ENCODE measurements at places on chromosomes 12 and 14.
A peak's percentile ranks its signal among the peaks of the same experiment; 100 is the strongest.

- peak; percentile 84 for DNase-seq
Measured at GRCh38 chr12:48925304-48926011, at the start of gene FKBP11. Gene FKBP11 (minus strand): TSS chr12:48925492. CDS start chr12:48925428, 64 bp downstream.

- no peak for DNase-seq
Measured at GRCh38 chr12:64736771-64737170, 22.4 kb downstream of the GNS start.

- DNase-seq, result no peak
Measured at GRCh38 chr12:91009319-91009950, 4.7 kb upstream of the EPYC start.

DNA sequence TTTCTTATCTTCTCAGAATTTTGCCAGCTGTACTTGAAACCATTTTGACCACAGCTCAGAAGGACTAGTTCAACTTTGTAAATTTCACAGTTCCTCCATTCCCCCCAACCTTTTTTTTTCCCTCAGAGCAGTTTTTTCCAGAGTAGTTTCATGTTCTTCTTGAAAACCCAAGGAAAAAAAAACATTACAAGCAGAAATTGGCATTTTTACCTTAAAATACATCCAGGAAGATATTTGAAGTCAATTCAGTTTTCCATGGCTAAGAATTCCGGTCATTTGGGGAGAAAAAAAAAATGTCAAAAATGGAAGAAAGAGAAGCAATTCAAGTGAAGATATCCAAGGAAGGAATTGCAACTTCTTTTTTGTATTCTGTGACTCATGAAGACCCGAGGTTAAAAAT, 39.5 kb downstream of the SYNE2 start:
- no peak for DNase-seq

- DNase-seq, result peak; percentile 36
Measured at GRCh38 chr12:27644158-27644845, 51.9 kb upstream of the REP15 start.

DNA sequence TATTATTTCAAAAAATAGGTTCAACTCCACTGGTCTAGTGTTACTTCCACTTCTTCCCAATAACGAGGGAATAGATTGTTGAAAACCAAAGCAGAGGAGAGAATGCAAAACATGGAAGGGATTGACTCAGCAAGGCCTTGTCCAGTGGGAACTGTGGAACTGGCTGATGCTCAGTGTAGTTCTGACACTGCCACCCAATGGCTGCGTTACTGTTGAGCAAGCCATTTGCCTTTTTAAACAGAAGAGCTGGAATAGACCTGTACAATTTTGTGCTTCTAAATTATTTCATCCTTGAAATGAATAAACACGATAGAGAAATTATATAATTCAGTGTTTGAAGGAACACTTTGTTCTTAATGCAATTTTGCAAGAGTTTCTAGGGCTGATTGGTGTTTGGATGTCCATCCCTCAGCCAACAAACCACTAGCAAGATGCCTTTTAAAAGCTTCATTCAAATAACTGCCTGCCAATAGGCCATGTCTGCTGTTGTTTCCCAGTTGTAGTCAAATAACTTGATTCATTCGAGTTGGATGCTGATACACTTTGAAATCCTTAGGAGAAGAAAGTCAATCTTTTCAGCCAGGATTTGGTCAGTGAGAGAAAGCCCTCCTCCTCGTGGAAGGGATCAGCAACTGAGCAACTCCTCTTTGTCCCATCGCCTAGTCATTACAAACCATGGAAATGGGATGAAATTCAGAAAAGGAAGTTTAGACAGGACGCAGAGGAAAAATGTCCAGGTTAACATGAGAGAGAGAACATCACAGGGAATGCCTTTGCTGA, 7.3 kb upstream of the MGP start:
- DNase-seq, result peak; percentile 53

Data from GM23248 (cell line).